GM12892 (cell line): ENCODE measurements at places on chromosomes 13 and 19.

DNA sequence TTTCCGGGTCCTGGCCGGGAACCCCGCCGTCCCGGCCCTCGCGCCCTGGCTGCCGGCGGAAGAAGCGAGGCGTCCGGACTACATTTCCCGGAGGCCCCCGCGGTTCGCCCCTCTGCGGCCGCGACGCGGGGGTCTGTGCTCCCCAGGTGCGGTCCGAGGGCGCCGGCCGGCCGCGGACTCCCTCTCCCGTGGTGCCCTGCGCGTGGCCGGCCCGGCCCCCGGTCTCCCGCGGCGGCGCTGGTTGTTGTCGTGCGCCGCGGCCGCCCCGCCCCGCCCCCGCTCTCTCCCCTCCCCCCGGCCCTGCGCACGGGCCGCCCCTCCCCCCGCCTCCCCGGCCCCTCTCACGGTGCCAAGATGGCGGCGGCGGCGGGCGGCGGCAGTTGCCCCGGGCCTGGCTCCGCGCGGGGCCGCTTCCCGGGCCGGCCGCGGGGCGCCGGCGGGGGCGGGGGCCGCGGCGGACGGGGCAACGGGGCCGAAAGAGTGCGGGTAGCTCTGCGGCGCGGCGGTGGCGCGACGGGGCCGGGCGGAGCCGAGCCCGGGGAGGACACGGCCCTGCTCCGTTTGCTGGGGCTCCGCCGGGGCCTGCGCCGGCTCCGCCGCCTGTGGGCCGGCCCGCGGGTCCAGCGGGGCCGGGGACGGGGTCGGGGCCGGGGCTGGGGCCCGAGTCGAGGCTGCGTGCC lies at the start of gene KMT2B:
Gene KMT2B, plus strand, starts transcription at position 339 of the 680 bp plus-strand sequence. Its CDS starts 16 bp downstream, at position 355.
- DNase-seq = peak; percentile 99

GRCh38 chr13:111657013-111657412 lies 336.6 kb downstream of the TEX29 start:
- no peak for DNase-seq

DNA sequence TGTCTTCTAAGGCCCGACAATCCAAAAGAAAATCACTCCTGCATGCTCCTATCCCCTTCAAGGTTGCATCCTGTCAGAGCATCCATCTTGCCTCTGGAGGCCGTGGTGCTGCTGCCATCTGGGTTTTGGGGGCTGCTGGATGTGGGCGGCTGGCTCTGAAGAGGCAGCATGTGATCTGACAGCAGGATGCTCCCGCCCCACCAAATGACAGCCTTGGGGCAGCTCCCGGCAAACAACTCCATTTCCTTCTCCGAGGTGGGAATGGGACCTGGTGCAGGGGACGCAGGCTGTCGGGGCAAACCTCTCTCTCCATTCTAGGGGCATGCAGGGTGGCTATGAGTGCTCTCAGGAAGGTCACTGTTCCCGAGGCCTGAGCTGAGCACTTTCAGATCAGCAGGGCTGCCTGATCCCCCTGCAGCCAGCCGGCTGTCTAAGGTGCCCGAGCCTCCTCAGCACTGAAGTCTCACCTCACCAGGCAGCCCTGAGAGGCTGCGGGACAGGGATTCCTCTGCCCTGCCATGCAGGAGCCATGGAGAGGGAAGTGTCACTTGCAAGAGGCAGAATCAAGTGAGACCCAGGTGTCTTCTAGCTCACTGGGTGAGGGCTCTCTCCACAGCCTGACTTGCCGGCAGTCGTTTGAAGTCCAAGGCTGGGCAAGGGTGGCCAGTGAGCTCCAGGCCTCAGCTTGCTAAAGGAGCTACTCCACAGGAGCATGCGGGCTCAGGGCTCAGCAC lies 28.8 kb downstream of the TSSK6 start:
- DNase-seq = no peak

- no peak for DNase-seq
These were observed 85.6 kb upstream of the RXFP2 start for GRCh38 chr13:31653730-31654129.

DNA sequence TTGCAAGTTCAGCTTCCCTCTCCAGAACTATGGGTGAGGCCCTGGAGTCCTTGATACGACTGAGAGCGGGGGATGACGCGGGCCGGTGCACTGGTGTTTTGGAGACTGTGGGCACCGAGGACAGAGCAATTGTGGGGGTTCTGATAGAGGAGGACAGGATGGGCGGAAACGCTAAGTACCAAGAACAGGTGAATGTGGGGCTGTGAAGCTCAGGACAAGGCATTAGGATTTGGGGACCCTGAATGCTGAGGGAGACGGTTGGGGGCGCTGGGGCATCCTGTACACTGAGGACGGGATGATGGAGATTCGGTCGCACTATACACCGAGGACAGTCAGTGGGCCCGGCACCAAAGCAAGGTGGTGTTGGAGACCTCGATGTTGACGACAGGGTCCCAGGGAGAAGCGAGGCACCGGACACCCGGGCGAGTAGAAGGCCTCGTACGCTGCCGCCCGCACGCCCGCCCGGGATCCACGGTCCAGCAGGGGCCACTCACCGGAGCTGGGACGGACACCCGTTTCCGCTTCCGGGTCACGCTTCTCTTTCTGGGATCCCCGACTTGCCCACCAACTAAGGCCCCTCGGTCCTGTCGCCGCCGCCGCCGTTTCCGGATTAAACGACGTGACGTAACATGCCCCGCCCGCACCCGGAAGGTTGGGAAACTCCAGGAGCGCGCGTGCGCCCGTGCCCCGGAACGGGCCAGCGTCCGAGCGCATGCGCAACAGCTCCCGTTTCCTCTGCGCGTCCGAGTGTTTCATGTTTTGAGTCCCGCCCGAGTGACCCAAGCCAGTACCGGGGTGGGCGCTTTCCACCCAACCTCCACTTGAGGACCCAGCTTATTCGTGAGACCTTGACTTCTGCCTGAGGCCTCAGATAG lies at the start of gene CHMP2A:
Gene CHMP2A, minus strand, starts transcription at position 612 of the 875 bp plus-strand sequence. CDS start 893 bp downstream, outside the sequence.
- peak; percentile 97 for DNase-seq

GRCh38 chr19:44587963-44588770 lies 25.2 kb upstream of the IGSF23 start:
- no peak for DNase-seq

DNA sequence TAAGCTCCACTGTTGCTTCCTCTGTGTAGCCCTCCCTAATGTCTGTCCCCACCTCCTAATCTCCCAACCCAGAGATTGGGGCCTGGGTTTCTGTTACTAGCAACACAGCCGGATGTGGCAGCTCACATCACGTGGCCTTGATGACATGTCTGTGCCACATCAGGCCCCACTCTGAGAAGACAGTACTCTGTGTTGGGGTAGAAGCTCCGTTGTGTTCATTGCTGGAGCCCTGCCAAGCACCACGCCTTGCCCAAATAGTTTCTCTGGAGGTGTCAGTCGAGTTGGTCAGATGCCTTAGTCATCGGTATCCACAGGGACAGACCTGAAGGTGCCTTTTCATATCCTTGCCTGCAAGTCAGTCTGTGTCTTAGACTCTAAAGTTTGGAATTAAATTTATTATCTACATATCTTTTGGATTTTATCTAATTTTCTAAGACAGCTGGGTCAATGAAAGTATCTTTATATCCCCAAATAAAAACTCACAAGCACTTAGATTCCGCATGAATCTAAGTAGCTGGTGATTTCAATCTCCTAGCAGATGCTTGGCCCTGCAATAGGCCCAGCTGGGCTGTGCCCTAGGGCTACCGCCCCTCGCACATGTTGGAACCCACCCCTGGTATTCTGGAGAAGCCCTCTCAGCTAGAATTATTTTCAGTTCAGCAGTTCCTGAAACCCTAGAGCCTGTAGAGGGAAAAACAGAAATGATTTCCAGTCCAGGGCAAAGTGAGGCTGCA lies 204.0 kb upstream of the TSHZ3 start:
- DNase-seq = no peak

DNA sequence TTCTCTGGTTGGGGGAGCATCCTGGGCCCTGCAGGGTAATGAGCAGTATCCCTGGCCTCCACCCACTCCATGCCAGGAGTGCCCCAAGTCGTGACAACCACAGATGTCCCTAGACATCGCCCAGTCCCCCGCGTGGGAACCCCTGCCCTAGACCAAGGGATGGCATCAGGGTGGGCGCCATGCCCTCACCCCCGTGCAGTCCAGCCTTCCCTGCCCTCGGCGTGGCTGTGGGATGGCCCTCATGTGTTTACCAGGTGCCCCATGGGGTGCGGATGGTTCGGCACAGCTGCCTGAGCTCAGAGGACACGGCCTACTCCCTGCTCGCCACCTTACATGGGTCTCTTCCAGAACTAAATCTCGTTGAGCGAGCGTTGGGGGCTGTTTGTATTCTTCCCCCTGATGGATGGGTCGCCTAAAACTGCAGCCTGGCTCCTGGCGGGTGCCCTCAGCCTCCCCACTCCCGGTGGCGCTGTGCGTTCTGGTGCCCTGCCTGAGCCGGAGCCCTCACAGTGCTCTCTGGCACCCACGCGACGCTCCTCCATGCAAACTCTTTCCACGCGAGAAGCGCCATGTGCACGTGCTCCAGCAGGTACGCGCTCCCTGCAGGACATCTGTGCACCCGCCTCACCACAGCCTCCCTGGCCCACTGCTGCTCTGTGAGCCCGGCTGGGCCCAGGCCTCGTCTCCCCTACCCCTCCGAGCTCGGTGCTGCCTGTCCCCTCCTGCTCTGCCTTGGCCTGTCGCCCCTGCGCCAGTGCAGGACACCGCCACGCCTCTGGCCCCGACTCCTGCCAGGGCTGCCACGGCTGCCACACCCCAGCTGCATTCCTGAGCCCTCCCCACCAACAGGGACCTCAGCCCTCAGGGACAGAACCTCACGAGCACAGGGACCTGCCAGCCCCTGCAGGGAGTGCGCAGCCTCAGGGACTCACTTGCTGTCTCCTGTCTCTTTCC lies 145.0 kb downstream of the KDM4B start:
- no peak for DNase-seq
